CD4-positive, alpha-beta T cell (primary cell): ENCODE measurements at places on chromosomes 3 and 15.
A peak's percentile ranks its signal among the peaks of the same experiment; 100 is the strongest.

DNA sequence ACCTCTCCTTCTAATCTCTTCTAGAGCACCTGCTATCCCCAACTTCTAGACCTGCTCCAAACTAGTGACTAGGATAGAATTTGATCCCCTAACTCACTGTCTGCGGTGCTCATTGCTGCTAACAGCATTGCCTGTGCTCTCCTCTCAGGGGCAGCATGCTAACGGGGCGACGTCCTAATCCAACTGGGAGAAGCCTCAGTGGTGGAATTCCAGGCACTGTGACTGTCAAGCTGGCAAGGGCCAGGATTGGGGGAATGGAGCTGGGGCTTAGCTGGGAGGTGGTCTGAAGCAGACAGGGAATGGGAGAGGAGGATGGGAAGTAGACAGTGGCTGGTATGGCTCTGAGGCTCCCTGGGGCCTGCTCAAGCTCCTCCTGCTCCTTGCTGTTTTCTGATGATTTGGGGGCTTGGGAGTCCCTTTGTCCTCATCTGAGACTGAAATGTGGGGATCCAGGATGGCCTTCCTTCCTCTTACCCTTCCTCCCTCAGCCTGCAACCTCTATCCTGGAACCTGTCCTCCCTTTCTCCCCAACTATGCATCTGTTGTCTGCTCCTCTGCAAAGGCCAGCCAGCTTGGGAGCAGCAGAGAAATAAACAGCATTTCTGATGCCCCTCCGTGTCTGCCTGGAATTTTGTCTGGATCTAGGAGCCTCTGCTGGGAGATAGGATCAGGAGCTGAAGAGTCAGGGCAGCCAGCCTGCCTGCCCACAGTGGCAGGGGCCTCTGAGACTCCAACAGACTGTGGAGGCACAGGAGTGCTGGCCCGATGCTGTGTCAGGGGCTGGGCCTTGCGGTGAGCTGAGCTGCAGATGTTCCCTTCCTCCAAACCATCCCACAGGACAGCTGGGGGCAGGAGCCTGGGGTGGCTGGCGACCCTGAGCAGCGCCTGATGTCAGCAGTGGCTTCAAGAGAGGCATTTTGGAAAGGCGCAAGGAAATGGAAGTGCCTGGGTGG is 3.0 kb downstream of the ISLR start:
- no peak for DNase-seq

GRCh38 chr3:21446027-21446426 is 305.0 kb downstream of the ZNF385D start:
- no peak for DNase-seq

- DNase-seq, result no peak
Observed at GRCh38 chr15:73075160-73075859, 23.0 kb downstream of the NEO1 start.

- DNase-seq, result no peak
Observed at GRCh38 chr15:31268911-31269784, 57.5 kb upstream of the KLF13 start.

- DNase-seq, result peak; percentile 53
Observed at GRCh38 chr3:15291589-15292541, 40.5 kb downstream of the SH3BP5 start.

DNA sequence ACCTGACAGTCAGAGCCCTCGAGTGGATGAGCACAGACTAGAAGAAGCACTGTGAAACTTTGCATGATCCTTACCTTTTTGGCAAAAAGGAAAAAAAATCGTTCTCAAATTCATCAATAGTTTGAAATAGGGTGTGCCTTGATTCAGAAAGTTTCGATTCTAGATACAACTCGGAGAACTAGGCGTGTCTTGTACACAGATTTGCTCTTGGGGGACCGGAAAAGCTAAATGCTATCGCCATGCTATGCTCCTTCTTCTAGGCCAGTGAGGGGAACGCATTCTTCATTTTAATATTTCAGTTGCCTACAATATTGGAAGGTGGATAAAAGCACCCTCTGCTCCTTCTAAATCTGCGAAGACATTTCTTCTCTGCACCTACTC is 25.0 kb downstream of the CD86 start:
- no peak for DNase-seq

DNA sequence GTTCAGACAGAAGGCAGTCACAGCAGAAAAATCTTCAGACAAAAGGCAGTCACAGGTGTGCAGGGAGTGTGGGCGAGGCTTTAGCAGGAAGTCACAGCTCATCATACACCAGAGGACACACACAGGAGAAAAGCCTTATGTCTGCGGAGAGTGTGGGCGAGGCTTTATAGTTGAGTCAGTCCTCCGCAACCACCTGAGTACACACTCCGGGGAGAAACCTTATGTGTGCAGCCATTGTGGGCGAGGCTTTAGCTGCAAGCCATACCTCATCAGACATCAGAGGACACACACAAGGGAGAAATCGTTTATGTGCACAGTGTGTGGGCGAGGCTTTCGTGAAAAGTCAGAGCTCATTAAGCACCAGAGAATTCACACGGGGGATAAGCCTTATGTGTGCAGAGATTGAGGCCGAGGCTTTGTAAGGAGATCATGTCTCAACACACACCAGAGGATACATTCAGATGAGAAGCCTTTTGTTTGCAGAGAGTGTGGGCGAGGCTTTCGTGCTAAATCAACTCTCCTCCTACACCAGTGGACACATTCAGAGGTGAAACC is 27.6 kb downstream of the ZNF589 start:
- peak; percentile 90 for DNase-seq

- no peak for DNase-seq
Observed at GRCh38 chr15:51121118-51121517, 26.4 kb upstream of the TNFAIP8L3 start.

GRCh38 chr3:109382588-109382987 is 45.2 kb upstream of the DPPA4 start:
- no peak for DNase-seq

- DNase-seq, result no peak
Observed at GRCh38 chr3:143629726-143630125, 218.5 kb downstream of the SLC9A9 start.

DNA sequence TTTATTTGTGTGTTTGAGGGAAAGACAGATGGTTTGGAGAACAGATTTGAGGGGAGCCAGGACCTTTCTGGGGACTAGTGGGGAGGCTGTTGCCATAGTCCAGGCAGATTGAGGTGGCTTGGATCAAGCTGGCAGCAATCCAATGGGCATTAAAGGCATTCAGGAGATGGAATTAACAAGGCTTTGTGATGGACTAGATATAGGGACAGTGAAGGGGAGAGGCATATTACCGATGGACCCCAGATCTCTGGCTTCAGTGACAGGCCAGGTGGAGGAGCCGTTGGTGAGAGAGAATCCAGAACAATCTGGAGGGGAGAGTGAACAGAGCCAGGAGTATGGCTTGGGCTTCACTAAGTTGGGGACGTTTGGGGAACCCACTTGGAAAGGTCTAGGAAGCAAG is 124.8 kb downstream of the EEFSEC start:
- DNase-seq, result no peak

GRCh38 chr3:153731071-153731470 is 390.1 kb upstream of the ARHGEF26 start:
- no peak for DNase-seq

DNA sequence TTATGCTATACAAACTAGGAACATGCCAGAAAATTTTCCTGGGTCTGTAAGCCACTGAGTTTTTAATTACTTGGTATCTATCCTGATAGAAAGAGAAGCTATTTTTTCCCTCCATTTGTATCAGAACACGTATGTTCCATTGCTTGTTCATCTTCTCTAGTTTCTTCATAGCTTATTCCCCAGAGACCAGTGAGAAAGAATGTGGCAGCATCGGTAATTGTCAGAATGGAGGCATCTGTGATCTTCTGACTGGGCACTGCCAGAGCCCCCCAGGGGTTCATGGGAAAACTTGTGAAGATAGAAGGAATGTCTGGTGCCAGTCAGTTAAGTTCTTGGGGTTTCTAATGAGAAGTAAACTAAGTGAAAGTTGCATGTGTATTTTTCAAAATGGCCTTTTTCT is 720.2 kb upstream of the GOLIM4 start:
- DNase-seq, result no peak

DNA sequence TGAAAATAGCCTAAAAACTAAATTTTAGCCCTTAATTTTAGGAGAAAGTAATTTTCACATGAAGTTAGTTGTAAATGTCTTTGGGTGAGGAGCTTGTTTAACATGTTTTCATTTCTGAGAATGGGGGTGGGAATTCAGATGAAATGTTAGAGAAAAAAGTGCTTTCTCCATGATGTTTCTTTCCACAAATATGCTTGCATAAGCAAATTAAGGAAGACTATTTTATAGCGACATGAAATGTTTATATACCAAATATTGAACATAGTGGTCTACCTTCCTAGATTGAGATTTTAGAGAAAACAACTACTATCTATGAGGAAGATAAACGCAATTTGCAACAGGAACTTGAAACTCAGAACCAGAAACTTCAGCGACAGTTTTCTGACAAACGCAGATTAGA is 13.0 kb upstream of the RPLP1 start:
- DNase-seq, result no peak
